ENCODE measurements at places on chromosomes 16 and 17.

- no peak for DNase-seq
These were observed 472 bp downstream of the GALNS start for GRCh38 chr16:88856122-88856827.

GRCh38 chr17:40915199-40915661, 22.2 kb downstream of the KRT23 start:
- DNase-seq = no peak

- DNase-seq = no peak
These were observed 229.6 kb downstream of the PARN start for GRCh38 chr16:14400285-14400977.

GRCh38 chr16:12185563-12185962, 209.0 kb downstream of the SNX29 start:
- DNase-seq = no peak

GRCh38 chr17:74192950-74193781, 10.3 kb upstream of the RPL38 start:
- DNase-seq = no peak

- no peak for DNase-seq
These were observed 312.3 kb upstream of the KCNJ16 start for GRCh38 chr17:69762766-69763165.
